CD4-positive, alpha-beta memory T cell (primary cell): ENCODE measurements at places on chromosomes 16 and 17. TPM values are rescaled to one million over a fixed set of nuclear protein-coding genes. Genes with fewer than 3 reads are reported as not detected.

GRCh38 chr17:83202002-83203000 is 122.9 kb downstream of the METRNL start:
- H3K4me3 ChIP-seq = no peak overlapping the region
- peaks cover 32% of the 10 kb centered on the region for H3K4me1 ChIP-seq
- H3K27ac ChIP-seq = no peak overlapping the region
- no peaks in the 10 kb centered on the region for H3K36me3 ChIP-seq
- DNase-seq = no peak
- H3K27me3 ChIP-seq = no peaks in the 10 kb centered on the region

Gene CDK5R1
- total RNA-seq = 20.6 TPM

- no peaks in the 10 kb centered on the region for H3K27me3 ChIP-seq
- no peak overlapping the region for H3K27ac ChIP-seq
- DNase-seq = no peak
- H3K36me3 ChIP-seq = no peaks in the 10 kb centered on the region
- peaks cover 62% of the 10 kb centered on the region for H3K4me1 ChIP-seq
- no peak overlapping the region for H3K4me3 ChIP-seq
Observed at GRCh38 chr16:17382514-17382913, 88.2 kb downstream of the XYLT1 start.

DNA sequence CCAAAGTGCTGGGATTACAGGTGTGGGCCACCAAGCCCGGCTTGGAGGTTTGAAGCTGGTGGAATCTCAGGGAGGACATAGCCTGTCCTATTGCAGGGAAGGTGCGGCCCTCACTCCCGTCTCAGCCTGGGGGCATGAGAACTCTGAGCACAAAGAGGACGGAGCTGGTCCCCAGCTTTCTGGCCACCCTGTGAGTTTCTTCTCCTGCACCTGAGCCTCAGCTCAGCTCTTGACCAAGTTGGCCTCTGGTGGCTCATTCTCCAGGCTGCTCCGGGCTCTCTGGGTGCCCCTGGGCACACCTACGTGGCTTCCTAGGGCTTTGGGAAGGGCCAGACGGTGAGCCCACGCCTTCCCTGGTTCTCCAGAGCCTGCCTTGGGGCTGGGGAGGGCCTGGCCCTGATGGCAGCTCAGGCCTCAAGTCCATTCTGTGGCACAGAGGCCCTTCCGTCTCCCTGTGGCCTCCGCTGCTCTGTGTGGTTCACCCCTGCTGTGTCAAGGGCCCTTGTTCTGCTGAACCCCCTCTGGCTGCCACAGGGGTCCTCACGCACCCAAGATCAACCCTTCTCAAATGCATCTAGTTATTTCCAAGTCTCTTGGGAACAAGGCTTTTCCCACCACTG is 6.9 kb upstream of the FASN start:
- H3K27me3 ChIP-seq = no peaks in the 10 kb centered on the region
- peaks cover 35% of the 10 kb centered on the region for H3K4me1 ChIP-seq
- H3K36me3 ChIP-seq = no peaks in the 10 kb centered on the region
- no peak overlapping the region for H3K4me3 ChIP-seq
- peak overlapping the region; percentile 65 for H3K27ac ChIP-seq

GRCh38 chr17:35554668-35555067 is 6.0 kb downstream of the SLFN14 start:
- no peaks in the 10 kb centered on the region for H3K36me3 ChIP-seq
- no peak overlapping the region for H3K27ac ChIP-seq
- DNase-seq = no peak
- no peaks in the 10 kb centered on the region for H3K27me3 ChIP-seq

DNA sequence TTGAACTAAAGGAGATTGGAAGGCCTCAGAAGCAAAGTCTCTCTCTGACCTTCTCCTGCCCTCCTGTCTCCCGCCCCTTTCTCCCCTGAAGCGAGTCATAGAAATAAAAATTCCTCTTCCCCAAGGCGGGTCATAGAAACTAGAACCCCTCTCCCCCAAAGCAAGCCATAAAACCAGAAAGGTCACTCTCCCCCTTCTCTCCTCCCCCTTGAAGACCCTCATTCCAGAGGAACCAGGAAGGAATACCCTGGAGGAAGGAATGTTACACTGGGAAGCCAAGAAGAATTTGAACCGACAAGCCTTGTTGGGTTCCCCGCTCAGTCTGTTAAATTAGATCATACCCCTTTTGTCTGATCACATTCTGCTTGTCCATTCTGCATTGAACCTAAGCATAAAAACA is 2.7 kb upstream of the GJC1 start:
- no peak for DNase-seq
- no peak overlapping the region for H3K27ac ChIP-seq
- H3K36me3 ChIP-seq = no peaks in the 10 kb centered on the region
- peaks cover 34% of the 10 kb centered on the region for H3K27me3 ChIP-seq

- no peak overlapping the region for H3K27ac ChIP-seq
- H3K27me3 ChIP-seq = no peaks in the 10 kb centered on the region
- H3K4me3 ChIP-seq = no peak overlapping the region
- H3K36me3 ChIP-seq = no peaks in the 10 kb centered on the region
- DNase-seq = no peak
- no peaks in the 10 kb centered on the region for H3K4me1 ChIP-seq
Observed at GRCh38 chr16:84924331-84925091, 86.8 kb downstream of the ZDHHC7 start.

DNA sequence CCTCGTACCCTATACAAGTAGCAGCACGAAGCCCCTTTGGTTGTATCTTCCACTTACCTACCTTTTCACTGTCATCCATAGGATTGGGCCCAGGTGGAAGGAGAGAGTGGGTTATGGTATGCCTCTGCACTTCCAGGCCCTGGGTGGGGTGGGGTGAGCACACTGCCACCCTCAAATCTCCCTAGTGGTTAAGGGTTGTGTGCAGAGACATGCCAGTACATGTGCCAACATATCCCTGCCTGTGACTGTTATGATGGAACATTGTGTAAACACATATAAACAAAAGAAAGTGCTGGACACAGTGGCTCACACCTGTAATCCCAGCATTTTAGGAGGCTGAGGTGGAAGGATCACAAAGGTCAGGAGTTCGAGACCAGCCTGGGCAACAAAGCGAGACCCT is 11.1 kb downstream of the HROB start:
- H3K27me3 ChIP-seq = no peaks in the 10 kb centered on the region
- DNase-seq = no peak
- H3K4me3 ChIP-seq = no peak overlapping the region
- H3K36me3 ChIP-seq = no peaks in the 10 kb centered on the region
- H3K4me1 ChIP-seq = no peaks in the 10 kb centered on the region

Gene TAT
- not detected for total RNA-seq

- no peaks in the 10 kb centered on the region for H3K27me3 ChIP-seq
- no peaks in the 10 kb centered on the region for H3K36me3 ChIP-seq
- H3K4me1 ChIP-seq = no peaks in the 10 kb centered on the region
- no peak for DNase-seq
Observed at GRCh38 chr17:41621916-41622315, 2.5 kb downstream of the KRT17 start.

DNA sequence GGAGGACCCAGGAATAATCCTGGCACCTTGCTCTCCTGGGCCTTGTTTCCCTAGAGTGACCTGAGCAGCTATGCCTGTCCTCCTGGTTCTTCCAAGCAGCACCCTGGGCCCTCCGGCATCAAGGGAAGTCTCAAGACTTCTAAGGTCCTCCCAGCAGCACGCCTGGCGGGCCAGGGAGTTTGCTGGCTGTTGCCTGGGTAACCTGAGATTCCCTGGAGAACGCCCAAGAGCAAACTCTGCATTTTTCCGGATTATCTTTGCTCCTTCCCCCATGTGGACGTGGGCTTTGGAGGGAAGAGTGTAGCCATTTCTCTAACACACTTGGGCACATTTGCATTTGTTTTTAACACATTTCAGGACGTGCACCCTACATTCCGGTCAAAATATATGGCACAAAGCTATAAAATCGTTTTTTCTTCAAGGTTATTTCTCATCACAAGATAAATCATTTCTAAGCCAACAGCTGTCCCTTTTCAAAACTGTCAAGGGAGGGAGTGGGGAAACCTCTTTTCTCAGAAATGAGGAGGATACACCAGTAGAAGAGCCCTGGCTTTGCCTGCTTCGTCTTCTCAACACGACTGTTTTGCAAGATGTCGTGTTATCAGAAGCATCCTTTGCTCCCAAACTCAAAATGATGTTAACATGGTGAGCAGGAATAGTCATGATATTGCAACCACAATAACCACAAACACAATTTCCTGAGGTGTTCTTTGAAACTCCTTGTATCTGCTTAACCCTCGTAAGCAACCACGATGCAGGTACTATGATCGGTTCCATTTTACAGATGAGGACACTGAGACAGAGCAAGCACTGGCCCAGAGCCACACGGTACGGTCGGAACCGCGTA is 116.5 kb downstream of the ADCY9 start:
- no peak for DNase-seq
- H3K27me3 ChIP-seq = no peaks in the 10 kb centered on the region
- no peaks in the 10 kb centered on the region for H3K36me3 ChIP-seq
- no peak overlapping the region for H3K27ac ChIP-seq

Gene KRTAP4-4
- not detected for total RNA-seq
